NCI-H187 treated with DMSO at 0.1 percent for 48 hours (cell line): ENCODE measurements at places on chromosomes 1 and 21.
A peak's percentile ranks its signal among the peaks of the same experiment; 100 is the strongest.

- no peak for DNase-seq
These were observed 325.3 kb upstream of the ADAMTS5 start for GRCh38 chr21:27292229-27292628.

- DNase-seq: no peak
These were observed 11.1 kb upstream of the RIMKLA start for GRCh38 chr1:42369471-42369870.

GRCh38 chr1:30452925-30453324 is 270.5 kb downstream of the MATN1 start:
- no peak for DNase-seq

GRCh38 chr1:68916221-68916902 is 419.5 kb upstream of the DEPDC1 start:
- no peak for DNase-seq

GRCh38 chr1:113118266-113118665 is 45.3 kb downstream of the LRIG2 start:
- DNase-seq: no peak

DNA sequence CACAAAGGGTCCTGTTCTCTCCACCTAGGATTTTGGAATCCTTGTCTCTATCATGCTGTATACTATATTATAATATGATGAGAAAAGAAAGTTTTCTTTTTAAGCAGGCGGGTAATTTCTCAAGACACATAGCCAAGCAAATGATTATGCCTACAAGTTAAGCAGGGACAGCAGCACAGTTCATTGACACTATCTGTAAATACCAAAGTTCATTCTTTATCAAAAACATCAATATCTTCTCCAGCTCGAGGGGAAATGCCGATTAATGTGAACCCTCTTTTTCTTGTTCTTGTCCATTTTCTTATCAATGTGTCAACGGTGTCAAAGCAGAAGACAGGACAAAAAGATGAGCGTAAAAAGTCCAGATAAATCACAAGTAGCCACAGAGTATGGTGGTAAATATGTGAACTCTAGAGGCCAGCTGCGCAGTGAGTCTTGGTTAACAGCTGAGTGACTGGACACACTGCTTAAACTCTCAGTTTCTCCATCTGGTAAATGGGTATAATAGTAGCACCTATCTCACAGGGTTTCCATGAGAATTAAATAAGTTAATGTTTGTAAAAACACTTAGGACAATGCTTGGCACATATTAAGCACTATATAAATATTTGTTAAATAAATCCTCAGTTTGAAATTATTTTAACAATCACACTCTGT is 30.9 kb downstream of the LPAR3 start:
- DNase-seq: no peak

GRCh38 chr1:30677471-30677870 is 45.9 kb downstream of the MATN1 start:
- DNase-seq: no peak

GRCh38 chr1:23216771-23217420 is 406 bp downstream of the HTR1D start:
- no peak for DNase-seq

DNA sequence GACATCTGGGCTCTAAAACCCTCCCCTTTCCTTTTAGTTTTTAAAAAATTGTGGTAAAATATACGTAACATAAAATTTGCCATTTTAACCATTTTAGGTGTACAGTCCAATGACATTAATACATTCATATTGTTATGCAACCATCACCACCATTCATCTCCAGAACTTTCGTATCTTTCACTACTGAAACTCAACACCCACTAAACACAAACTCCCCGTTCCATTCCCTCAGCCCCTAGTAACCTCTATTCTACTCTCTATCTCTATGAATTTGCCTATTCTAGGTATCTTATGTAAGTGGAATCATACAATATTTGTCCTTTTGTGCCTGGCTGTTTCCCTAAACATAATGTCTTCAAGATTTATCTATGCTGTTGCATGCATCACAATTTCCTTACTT is 19.4 kb upstream of the TTC4 start:
- DNase-seq: no peak

DNA sequence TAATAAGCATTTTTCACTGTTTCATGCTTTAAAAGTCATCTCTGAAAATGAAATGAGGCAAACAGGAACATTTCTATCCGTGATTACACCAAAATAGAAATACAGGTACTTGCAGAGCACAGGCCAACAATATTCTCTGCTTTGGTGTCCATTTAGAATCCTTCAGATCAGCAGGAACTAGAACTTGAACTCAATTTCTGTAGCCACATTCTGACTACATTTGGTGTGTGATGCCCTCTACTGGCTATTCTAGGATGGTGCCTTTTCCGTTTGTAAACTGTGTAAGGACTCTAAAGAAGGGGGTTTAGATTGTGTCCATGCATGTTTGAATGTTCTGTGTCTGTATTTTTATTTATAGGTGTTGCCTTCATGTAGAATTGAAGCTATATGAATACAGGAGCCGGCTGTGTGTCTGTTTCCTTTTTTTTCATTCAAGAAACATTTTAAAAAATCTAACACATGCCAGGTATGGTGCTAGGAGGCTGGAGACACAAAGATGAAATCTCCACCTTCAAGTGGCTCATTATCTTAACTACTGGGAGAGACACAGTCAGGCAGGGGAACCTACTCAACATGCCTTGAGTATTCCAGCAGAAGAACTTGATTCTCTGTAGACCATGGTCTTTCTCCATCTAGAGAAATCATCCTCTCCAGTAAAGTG is 7.6 kb upstream of the ZNF326 start:
- peak; percentile 29 for DNase-seq

GRCh38 chr1:228236744-228237143 is 28.9 kb downstream of the OBSCN start:
- no peak for DNase-seq

DNA sequence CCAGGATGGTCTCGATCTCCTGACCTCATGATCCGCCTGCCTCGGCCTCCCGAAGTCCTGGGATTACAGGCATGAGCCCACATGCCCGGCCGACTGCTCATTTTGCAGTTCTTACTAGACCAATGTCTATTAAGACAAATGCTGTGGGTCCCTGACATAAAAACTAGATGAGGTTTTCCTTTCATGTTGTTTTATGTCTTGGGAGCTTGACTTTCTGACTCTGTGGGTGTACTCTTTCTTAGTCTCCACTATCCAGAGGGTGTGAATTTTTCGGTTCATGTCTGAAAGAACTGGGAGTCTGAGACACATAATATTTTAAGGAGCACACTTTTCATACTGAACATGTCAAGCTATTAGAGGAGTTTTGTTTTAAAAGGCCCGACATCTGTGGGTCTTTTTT is 744.9 kb upstream of the B3GALT2 start:
- DNase-seq: no peak

DNA sequence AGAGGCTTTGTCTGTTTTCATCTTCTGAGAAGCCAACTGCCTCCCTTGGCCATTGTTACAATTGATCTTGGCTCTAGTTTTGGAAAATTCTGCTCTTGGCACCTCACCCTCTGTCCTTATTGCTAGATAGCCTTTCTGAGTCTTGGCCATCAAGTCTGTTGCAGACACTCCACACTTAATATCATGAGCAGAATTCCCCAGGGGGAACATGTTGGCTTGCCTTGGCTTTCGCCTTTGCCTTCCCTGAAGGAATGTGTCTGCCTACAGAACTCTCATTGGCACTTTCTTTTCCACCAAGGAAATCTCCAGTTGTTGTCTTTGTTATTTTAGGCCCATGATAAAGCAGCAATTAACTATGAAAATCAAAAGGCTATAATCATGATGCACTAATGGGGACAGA is 42.7 kb upstream of the LDLRAP1 start:
- DNase-seq: no peak

- no peak for DNase-seq
These were observed 15.3 kb upstream of the POU3F1 start for GRCh38 chr1:38061883-38062328.

- DNase-seq: no peak
These were observed 1.1 kb downstream of the TMCO4 start for GRCh38 chr1:19798486-19799229.

GRCh38 chr1:111442457-111442856 is 6.6 kb downstream of the WDR77 start:
- no peak for DNase-seq

DNA sequence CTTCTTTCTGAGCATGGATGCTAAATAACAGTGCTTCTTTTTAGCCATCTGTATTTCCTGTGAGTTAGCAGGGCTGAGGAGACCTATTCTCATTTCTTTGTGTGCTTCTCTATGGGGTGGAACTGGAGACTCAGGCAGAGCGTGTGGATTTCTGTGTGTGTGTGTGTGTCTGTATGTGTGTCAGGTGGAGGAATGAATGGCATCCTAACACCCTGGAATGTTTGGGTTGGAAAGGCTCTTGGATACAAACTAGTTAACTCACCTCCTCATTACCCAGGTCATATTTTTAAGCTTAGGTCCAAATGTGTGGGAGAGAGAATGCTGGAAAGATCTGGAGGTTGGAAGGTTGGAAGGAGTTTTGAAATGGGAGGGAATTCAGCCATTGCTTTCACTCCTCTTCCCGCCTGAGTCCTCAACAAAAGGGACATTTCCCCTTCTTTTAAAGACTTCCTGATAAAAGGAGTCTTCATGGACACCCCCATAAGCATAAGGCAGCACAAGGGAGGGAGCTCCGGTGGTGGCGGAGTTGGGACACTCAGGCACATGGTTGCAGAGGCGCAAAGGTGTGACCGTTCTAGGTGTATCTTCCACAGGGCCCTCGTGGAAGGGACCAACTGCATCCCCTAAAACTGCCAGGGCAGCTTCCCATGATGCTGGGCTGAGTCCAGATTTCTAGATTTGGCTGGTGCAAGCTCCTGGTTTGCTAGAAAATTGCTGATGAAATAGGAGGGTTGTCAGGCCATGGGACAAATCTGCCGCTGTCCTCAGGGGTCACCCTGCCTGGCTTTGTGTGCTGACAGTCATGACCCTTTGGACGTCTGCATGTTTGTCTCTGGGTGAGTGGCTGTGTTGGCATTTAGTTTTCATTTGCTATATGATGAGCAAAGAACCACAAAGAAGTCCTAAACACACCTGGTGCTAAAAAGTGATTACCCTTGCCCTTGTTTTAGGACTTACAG is 37.6 kb downstream of the MTARC1 start:
- DNase-seq: no peak

- no peak for DNase-seq
These were observed 135.5 kb downstream of the TGFBR3 start for GRCh38 chr1:91750398-91750996.

- DNase-seq: no peak
These were observed 21.1 kb downstream of the MKNK1 start for GRCh38 chr1:46582972-46583371.

- no peak for DNase-seq
These were observed 730 bp downstream of the ZCCHC17 start for GRCh38 chr1:31297277-31298247.

DNA sequence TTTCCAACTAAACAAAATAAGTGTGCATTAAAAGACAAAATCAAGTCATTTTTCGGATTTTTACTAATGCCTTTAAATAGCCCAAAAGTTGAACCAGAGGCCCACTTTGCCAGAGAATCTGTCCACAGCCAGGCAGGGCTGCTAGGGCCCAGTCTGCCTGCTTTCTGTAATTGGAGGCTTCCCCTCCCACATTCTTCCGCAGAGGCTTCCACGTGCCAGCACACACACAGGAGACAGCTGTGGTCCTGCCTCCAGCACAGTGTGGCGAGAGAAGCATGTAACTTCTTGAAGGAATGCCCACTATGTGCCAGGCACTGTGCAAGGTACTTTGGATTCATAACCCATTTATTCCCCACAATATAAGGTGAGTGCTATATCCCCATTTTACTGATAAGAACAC is 11.3 kb upstream of the PDZK1IP1 start:
- no peak for DNase-seq

GRCh38 chr1:169874229-169874628 is 19.5 kb downstream of the SCYL3 start:
- DNase-seq: no peak

DNA sequence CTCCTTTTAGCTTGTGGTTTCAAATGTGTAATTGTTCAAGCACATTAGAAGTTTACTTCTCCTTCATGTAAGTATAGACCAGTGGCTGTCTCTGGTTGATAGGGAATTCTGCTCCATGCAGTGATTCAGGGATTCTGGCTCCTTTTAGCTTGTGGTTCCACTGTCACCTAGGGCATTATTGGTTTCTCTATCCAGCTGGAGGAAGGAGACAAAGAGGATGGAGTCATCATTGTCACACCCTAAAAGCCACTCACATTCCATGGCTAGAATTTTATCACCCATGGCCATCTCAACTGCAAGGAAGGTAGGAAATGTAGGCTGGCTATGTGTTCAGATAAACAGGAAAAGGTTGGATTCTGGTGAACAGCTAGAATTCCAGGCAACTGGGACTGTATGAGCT is 131.2 kb downstream of the URB2 start:
- no peak for DNase-seq

DNA sequence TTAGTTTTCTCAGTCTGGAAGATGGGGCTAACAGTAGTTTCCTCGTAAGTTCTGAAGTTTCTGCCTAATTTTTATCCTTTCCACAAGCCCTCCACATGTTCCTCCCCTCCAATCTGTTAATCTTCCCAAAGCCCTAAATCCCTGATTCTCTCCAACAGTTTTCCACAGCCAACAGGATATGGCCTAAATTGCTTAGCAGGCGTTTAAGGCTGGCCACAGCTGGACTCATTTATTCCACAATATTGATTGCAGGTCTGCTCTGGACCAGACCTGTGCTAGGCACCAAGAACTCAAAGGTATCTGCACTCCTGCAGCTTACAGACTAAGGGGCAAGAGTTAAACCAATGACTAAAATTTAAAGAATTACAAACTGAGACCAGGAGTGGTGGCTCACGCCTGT is 3.9 kb downstream of the SLC6A9 start:
- DNase-seq: no peak

DNA sequence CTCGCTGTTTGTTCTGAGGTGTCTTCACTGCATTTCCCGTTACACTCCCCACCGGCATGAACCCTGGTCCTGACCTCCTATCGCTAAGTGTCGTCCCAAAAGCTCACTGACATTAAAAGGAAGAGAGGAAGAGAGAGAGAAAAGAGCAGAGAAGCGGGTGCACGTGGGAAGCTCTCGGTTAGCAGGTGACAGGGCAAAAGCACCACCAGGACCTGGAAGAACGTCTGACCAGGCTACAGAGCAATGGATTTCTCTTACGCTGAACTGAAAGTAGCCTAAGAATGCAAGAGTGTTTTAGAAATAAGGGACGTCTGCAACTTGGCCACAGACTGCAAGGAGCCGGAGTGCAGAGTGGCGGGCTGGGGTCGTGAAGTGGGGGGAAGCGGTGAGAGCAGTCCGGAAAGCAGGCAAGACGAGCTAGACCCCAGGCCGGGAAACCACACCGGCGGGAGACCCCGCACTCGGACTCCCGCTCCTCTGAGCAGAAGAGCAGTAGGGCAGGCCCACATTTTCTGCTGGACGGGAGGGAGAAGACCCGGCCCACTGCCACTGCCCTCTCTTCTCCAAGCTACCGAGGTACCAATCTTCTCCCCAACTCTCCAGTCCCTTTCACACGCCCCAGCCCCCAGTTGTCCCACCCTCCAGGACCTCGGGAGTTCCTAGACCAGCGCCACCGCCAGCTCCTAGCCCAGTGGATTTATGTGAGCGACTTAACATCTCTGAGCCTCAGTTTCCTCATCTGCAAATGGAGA is 8.3 kb upstream of the MPZL1 start:
- no peak for DNase-seq
